ENCODE measurements at places on chromosomes 6 and 20. TPM values are rescaled to one million over a fixed set of nuclear protein-coding genes. Genes with fewer than 3 reads are reported as not detected.

HAO1 gene
- total RNA-seq: not detected

PRND gene
- total RNA-seq: not detected

IPCEF1 gene
- total RNA-seq: not detected

CAGE1 gene
- total RNA-seq: not detected

CST7 gene
- not detected for total RNA-seq

CEP57L1 gene
- total RNA-seq: 24.5 TPM
